CD4-positive, alpha-beta T cell treated with Interleukin-15 for 1 hour (primary cell): ENCODE measurements at places on chromosomes 5 and 9.

DNA sequence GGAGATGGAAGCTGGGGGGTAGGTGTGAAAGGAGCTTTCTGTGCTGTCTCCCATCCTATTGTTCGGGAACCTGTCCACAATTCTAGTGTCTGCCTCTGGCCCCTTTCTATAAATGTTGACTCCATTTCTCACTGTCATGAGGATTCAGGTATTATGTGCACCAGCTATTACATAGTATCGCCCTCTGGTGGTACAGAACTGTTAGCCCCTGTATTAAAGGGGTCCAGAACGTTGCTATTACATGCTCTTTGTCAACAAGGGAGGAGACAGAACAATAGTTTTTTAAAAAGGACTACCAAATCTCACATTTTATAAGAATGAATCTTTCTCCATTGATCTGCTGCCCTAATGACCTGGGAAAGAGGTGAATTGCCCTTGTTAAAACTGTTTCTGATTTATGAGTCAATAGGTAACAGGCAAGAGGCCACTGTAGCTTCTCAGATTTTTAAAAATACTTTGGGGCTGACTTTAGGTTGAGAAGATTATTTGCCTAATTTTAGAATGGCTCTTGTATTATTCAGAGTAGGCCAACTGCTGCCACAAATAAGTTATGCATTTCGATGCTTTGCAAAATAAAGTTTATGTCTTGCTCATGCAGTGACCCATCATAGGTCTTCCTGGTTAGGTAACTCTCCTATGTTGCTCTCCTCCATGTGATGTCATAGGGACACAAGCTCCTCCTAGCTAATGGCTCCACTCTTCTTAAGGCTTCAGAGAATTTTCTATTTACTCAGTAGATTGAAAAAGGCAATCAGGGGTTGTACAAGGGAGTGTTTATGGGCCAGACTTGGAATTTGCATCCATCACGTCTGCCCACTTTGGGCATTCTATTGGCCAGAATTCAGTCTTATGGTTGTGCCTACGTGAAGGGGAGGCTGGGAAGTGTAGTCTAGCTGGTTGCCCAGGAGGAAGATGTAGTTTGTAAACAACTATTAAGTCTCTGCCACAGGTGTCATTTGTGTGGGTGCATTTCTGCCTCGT is 20.8 kb downstream of the DCANP1 start:
- no peak for DNase-seq

GRCh38 chr5:125152044-125152443 is 405.6 kb upstream of the ZNF608 start:
- DNase-seq: no peak

DNA sequence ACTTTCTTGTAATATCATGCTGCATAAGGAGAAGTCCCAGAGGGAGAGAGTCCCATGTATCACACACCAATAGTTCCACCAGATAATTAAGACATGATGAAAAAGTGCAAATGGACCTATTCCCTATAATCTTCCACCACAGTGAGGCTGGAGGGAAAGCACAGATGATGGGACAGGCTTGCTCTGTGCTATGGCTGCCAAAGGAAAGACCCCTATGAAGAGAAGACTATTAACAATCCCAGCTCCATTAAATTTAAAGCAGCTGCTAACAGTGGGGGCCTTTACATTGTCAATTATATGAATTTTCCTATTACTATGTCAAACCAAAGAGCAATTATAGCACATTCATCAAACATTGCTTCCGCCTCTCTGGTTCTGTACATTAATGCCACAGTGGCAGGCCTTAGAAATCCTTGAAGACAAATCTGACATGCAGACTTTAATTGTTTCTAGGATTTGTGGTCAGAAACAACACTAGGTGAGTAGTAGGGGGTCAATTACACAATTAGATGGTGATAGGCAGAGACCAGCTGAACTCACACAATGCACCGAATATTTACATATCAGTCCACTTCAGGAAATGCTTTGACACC is 551.3 kb downstream of the TLE1 start:
- DNase-seq: no peak

DNA sequence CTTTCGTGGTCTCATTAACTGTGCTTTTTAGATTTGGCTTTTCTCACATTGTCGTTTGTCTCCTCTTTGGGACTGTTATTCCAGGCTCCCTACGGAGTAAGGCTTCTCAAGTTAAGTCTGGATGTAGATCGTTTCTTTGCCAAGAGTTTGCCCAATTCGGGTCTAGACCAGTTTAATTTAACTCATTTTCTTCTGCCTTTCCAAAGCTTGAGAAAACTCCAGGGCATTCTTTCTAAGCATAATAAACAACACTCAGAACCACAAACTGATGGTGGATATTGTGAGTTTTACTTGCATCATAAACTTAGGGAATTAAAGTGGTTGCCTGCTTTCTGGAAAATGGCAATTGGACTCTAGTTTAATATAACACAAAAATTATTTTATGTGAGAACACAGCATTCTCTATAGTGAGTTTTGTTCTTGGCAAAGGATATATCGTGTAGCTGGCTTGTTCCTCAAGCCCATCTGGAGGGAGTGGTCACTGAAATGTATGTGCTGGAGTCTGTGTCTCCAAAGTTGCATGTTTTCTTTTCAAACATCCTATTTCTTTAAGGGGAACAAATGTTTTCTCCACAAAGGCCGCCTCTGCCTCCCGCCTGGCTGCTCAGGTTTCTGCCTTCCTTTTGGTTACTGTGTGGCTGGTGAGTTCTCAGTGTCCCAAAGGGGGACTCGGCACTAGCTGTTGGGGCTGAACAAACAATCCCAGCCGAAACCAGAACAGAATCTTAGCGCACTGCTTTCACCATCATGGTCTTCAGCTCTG is 211.3 kb upstream of the FBN2 start:
- no peak for DNase-seq
